ENCODE measurements at places on chromosomes 12 and 14. TPM values are rescaled to one million over a fixed set of nuclear protein-coding genes. Genes with fewer than 3 reads are reported as not detected.
A peak's percentile ranks its signal among the peaks of the same experiment; 100 is the strongest.

DNA sequence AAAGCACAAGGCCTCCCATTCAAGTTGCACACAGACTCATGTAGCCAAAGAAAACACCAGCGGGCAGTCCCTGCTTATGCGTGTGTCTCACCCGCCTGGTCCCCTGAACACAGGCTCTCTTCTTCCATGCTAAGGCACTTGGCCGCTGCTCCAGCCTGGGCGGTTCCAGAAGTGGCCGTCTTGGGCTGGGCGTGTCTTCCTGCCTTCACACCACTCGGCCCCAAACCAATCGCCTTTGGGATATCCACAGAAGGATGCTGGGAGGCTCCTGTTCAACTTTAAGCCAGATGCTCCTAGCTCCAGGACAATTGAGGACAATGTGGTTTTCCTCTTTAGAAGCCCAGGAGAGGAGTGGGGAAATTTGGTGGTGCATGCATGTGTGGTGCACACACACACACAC, 2.2 kb downstream of the SCARB1 start:
- DNase-seq, result no peak

DNA sequence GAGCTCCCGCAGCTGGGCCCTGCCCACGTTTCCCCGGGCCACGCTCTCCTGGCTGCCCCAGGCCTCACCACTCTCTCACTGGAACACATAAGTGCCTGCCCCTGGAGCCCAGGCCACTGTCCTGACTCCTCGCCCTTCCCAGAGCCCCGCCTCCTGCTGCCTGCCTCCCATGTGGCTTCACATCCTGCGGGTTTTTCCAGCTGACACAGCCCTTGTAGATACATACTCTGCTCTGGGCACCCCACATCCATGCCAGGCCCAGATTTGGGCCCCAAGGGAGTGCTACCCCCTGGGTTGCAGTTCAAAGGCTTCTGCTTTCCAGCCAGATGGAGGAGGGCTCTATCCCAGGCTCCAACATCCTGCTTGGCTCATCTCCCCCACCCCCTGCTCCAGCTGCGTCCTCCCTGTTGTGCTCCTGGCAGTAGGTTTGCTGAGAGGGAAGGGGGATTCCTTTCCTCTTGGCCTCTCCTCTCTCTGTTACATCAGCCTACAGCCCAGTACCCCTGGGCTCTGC, 60.1 kb downstream of the TSPAN9 start:
- DNase-seq, result peak; percentile 51

DNA sequence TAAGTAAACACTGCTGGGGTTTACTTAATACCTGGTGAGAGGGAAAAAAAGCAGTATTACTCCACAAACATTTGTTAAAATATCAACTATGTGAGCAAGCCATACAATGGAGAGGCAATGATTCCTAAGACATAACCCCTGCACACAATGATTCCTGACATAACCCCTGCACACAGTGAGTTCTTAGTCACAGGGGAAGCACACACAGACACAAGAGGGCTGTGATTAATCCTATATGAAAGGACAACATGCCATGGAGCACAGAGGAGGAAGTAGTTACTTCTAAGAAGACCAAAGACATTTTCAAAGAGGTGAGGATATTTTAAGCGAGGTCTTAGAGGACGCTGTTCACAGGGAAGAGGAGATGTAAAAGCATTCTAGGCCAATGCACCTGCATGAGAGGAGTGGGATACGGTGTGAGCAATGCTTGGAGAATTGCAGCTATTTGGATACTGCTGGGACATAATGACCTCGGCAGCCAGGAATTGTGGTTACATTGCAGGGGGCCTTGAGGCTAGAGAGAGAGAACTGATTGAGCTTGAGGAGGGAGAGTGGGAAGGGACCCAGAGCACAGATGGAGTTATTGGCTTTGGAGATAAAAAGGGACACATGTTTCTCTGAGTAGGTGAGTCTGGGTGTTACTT, 211.9 kb downstream of the APAF1 start:
- DNase-seq, result no peak

DNA sequence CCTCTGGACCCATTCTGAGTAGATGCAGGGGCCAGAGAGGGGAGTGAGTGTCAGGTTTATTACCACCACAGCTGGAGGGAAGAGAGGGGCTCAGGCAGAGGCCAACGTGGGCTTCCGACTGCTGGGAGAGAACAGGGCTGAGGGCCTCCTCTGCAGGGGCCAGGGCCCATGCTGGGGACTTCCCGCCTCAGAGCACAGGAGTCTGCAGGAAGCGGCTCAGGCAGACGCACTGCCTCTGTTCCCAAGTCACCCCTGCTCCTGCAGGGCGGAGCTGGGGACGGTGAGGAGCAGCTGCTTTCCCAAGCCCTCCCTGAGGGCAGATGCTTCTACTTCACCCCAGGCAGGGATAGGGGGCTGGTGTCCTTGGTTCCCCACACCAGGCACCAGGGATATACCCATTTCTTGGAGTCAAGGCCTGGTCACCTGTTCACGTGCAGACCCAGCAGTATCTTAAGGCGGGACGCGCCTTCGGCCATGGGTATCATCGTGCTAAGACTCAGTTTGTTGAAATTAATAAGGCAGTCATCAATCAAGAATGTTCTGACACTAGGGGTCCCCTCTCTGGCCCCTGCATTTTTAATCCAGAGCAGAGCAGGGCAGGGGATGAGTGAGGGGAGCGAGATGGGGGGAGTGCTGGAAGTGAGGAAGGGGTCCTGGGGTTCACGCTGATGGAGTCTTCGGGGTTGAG, 100.0 kb downstream of the PIWIL1 start:
- DNase-seq, result no peak

DNA sequence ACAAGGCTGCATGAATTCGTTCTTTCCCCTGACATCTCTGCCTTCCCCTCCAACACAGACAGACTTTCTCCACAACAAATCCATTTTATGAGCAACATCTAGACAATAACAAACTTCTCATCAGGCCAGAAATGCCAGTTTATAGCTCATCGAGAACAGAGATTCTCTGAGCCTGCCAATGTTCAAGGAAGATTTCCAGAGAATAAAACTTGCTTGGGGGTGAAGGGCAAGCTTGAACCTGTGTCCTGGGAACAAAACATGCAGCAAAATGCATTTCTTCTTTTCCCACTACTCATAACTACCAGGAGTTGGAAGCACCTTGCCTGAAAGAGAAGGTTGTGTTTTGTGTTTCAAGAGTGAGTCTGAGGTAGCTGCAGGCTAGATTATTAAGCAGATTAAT, 6.8 kb downstream of the MAP1LC3B2 start:
- DNase-seq, result no peak

DNA sequence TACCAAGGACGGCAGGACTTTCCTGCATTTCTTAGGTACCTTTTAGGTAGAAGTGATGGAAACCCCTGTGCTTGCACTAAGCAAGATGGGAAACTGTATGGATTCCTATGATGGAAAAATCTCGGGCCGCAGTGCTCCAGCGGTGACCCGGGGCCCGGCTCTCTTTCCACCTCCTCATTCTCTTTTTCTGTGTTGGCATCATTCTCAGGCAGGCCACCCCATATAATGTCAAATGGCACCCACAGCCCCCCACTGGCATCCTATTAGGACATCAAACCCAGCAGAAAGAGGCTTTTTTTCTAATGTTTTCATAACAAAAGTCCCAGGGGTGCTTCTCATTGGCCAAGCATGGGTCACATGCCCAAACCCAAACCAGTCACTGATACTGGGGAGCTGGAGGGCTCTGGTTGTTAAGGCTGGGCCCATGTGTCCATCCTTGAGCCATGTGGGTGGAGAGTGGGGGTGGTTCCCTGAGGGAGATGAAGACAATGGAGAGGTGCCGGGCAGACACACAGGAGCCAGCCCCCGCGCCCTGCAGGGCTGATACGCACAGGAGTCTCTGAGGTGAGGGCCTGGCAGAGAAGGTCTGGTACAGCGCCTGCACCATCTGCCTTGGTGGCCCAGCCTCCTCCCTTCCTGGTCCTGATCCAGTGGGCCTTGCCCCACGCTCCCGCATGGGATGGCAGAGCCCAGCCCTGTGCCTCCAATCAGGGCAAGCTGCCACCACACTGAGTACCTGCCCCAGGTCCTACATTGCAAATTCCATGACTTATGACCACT, 142.1 kb downstream of the CALM1 start:
- no peak for DNase-seq

GRCh38 chr12:53560351-53560750, 53.1 kb upstream of the NPFF start:
- peak; percentile 66 for DNase-seq

DNA sequence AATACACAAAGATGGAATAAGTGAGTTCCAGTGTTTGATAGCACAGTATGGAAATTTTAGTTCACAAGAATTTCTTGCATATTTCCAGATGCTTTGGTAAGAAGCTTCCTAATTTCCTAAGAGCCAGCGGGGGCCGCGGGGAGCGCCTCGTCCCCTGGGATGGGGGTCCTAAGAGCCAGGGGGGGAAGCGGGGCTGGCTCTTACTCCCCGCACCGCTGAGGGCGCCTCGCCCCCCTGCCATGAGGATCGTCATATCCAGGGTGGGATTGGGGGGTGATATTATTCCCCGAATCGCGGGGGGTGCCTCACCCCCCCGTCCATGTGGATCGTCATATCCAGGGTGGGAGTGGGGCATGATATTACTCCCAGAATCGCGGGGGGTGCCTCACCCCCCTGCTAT, 100.5 kb upstream of the GNG2 start:
- DNase-seq, result no peak

- DNase-seq, result peak; percentile 35
Observed at GRCh38 chr14:50944647-50945413, 547 bp upstream of the PYGL start.

DNA sequence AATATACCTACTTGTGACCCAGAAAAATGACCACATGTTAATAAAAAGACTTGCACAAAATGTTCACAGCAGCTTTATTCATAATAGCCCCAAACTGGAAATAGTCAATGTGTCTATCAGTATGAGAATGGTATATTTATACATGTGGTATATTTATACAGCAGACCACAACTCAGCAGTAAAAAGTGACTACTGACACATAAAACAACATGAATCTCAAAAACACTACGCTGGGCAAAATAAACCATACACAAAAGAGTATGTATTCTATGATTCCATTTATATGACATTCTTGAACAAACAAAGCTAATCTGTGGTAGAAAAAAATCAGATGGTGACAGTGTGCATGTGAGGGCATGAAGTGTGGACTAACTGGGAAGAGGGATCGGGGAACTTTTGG, 35.1 kb downstream of the ARF6 start:
- peak; percentile 36 for DNase-seq

DNA sequence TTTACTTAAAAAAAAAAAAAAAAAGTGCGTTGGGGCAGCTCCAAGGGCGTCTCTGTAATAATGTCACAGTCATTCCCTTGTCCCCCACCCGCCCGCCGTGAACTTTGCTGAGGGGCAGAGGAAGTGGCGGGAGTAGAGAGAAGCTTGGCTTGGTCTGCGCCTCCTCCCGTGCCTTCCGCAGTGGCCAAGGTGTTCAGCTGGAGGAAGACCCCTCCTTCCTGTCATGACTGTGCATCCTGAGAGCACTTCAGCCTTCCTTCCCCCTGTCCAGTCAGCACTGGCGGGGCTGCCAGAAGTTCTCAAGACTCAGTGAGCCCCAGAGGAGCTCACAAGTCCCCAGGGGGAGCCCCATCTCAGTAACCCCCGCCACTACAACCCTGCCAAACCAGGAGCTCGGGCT, 32.2 kb downstream of the AACS start:
- DNase-seq, result no peak

- DNase-seq, result no peak
Observed at GRCh38 chr12:4833524-4833923, 76.2 kb upstream of the KCNA1 start.

DNA sequence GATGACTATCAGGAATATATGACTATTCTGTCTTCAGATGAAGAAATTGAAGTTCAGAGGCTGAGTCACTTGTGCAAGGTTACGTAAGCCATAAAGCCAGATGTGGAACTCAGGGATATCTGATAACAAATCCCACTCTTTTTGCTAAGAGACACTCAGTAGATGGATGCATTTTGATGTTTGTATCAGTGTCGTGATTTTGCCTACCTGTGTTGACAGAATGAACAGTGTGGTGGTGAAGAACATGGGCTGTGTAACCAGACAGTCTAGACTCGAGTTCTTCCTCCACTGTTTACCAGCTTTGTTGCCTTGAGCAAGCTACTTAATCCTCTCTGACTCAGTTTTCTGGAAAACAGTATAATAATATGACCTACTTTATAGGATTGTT, 93.9 kb downstream of the DAAM1 start:
- DNase-seq, result peak; percentile 79

GRCh38 chr12:11998944-11999315, 71.8 kb upstream of the BCL2L14 start:
- DNase-seq, result no peak

- DNase-seq, result no peak
Observed at GRCh38 chr12:7295529-7295928, 8.3 kb upstream of the ACSM4 start.

- DNase-seq, result no peak
Observed at GRCh38 chr12:122183588-122183940, 641 bp downstream of the LRRC43 start.

The AGAP2 gene
- total RNA-seq, result 0.28 TPM

The CEBPE gene
- total RNA-seq, result not detected

The PRB2 gene
- not detected for total RNA-seq

The ASCL1 gene
- total RNA-seq, result not detected

The OR4E2 gene
- not detected for total RNA-seq

The SLC24A4 gene
- total RNA-seq, result under 0.01 TPM

The KRT81 gene
- under 0.01 TPM for total RNA-seq

The CIDEB gene
- total RNA-seq, result under 0.01 TPM

The TMPRSS12 gene
- total RNA-seq, result not detected
